ENCODE measurements at places on chromosomes 5 and 9. TPM values are rescaled to one million over a fixed set of nuclear protein-coding genes. Genes with fewer than 3 reads are reported as not detected.

ZNF782 gene
- total RNA-seq = 4.0 TPM

PTGES gene
- total RNA-seq = 84.5 TPM

FOXD1 gene
- 7.6 TPM for total RNA-seq

GABRA6 gene
- not detected for total RNA-seq
